ENCODE measurements at places on chromosomes 16 and 17.

DNA sequence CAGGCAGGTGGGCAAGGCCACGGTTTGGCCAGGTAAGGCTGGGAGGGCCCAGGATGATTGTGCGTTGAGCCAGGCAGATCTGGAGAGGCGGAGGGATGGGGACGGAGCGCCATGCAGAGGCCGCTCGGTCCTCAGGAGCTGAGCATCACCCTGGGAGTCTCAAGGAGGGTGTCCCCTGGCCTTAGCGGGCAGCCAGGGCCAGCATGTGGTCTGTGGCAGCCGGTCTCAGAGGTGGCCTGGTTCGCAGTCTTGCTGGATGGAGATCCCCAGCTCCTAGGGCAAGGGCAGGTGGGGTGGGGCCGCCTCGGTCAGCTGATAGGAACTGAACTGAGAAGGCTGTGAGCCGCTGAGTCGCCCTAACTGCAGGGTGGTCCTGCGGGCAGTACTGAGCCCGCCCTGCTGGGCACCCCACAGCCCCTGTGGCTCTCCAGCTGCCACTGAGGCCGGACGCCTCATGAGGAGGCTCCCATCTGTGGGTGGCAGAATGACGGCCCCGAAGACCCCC lies 11.6 kb upstream of the CDH15 start:
- no peak for DNase-seq

DNA sequence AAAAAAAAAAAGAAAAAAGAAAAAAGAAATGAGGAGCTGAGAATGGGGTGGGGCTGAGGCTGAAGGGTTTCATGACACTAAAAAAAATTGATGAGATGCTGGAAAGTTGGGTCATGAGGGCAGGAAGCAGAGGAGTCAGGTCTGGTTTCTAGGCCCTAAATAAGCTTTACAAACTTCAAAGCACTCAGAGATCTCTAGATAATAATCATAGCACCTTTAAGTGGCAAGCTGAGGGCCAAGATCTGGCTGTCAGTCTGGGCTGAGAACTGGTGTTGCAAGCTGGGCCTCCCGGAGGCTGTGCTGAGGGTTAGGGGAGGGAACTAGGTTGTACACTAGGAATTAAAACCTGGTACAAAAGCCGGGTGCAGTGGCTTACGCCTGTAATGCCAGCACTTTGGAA lies 6.4 kb downstream of the ZNF764 start:
- DNase-seq: no peak

DNA sequence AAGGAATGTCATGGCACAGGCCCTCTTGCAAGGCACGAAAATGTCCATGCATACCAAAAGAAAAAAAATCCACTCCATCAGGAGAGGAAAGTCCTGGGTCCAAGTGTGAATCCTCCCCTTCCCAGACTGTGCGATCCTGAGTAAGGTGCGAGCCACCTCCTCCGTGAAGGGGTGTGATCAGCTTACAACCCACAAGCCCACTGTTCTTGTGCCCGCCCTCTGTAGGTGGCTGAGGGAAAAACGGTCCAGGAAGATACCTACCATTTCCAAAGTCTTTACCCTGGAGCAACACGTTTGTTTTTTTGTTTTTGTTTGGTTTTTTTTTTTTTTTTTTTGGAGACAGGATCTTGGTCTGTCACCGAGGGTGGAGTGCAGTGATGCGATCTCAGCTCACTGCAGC lies 116.5 kb downstream of the ZNF423 start:
- no peak for DNase-seq

DNA sequence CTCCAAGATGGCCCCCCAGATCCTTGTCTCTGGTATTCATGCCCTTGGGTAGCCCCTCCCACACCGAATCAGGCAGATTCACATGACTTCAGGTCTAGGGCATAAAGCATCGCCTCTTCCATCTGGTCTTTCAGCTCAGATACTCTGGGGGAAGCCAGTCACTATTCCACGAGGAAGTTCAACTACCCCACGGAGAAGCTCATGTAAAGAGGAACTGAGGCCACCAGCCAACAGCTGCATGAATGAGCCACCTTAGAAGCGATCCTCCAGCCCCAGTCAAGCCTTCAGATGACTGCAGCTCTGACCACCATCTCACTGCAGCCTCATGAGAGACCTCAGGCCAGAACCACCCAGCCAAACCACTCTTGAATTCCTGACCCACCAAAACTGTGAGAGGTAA lies 54.1 kb downstream of the SOCS3 start:
- DNase-seq: no peak

DNA sequence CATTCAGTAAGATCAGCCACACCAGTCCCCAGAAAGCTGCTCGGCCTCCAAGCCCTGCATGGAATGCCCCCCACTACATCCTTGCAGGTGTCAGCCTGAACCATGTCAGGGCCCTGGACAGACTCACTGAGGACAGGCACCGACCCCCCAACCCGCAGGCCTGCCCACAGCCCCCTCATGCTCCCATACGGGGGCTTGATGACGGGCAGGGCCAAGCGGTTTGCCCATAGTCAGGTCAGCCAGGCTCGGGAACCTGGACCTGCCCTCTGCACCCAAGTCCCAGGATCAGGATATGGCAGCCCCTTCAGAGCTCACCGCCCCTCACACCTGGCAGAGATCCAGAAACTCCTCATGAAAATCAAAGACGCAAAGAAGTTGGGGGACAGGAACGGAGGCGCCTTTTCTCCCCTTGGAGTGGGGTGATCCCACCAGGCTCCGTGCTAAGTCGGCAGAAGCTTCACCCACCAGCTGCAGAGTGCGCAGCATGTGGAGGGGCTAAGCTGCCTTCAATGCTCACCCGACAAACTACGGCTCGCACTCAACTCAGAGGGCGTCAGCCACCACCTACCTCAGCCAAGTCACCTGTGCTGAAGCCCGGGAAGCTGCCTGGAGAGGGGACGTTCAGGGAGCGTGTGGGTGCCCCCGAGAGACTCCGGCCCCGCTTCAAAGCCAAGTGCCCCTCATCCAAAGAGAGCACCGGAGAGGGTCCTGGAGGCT lies 26.5 kb downstream of the GNPTG start:
- no peak for DNase-seq

- no peak for DNase-seq
Observed at GRCh38 chr17:7528842-7529241, 20.0 kb upstream of the TNFSF12 start.

DNA sequence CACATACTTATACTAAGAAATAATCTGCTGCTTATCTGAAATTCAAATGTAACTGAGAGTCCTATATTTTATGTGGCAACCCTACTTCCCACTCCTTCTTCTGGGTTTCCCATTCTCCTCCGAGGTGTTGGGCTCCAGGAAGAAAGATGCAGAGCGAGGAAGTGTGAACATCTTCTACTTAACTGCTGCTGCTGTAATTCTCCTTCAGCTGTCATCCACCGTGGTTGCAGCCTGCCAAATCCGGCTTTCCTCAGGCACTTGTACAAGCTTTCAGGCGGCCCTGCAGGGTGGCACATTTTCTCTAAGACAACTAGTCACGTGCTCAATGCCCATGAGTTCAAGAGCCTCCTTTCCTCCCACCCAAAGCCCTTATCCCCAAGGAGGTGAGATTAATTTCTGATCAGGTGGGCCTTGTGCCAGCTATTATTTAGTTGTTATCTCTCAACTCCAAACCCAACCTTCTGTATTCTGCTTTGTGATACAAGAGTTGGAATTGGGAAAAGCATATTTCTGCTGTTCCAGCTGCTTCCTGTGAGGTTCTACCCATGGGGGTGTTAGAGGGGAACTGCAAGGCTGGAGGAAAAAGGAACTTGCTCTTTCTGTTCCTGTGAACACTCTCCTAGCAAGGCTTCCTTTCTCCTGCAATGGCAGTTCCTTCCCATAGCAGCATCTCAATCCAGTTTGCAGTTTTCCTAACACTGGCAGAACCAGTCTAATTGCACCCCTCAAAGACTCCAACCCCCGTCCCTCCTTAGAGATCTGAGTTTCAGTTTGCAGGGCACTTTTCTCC lies 67.6 kb upstream of the RBBP6 start:
- no peak for DNase-seq

GRCh38 chr16:85162478-85163277 lies 50.4 kb upstream of the CIBAR2 start:
- DNase-seq: no peak

DNA sequence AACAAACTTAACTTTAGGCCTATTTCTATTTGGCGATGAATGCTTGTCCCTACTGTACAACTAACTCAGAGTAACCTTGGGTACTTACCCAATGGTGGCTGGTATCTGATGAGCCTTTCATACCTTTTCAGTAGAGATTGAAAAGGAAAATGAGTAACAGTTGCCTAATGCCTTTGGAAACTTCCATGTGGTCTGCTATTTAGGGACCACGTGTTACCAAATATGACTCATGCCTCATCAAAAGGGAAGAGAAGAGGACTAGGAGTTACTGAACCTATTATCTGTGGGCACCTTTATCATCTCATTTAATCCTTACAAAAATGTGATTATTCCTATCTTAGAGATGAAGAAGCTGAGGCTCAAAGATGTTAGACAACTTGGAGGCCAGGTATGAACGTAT lies 8.1 kb downstream of the MYOCD start:
- no peak for DNase-seq

- DNase-seq: no peak
Observed at GRCh38 chr16:12936391-12936790, 35.0 kb downstream of the SHISA9 start.

- no peak for DNase-seq
Observed at GRCh38 chr16:4685292-4685691, 8.1 kb upstream of the NUDT16L1 start.

GRCh38 chr16:54270711-54271110 lies 15.9 kb downstream of the IRX3 start:
- DNase-seq: no peak

DNA sequence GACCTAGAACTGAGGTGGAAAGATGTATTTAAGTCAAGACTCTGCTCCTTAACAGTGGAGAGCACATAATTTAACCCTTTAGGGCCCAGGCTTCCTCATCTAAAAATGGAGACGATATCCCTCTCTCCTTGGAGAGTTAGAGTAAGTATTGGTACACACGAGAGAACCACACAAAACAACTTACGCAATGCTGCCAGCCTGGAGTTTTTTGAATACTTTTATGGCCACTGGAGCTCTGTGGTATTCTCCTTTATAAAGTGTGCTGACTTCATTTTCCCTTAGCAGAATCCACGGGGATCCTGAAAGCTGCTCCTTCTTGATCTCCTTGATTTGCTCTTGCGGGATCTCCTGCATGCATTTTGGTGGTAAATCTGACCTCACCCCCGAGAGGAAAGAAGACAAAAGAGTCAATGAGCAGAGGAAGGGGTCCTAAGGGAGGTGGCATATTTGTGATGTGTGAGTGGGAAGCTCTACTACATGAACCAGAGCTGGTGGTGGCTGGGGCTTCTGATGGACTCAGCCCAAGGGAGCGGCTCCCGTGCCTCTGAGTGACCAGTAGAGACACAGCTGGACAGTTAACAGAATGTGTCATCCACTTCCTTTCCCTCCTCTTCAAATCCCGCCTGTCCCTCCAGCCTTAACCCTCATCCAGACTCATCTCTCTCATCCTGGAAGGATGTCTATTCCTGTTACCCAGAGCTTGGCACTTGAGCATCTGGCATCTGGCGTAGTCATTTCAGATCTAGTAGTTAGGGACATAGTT lies 9.4 kb downstream of the MLKL start:
- no peak for DNase-seq

DNA sequence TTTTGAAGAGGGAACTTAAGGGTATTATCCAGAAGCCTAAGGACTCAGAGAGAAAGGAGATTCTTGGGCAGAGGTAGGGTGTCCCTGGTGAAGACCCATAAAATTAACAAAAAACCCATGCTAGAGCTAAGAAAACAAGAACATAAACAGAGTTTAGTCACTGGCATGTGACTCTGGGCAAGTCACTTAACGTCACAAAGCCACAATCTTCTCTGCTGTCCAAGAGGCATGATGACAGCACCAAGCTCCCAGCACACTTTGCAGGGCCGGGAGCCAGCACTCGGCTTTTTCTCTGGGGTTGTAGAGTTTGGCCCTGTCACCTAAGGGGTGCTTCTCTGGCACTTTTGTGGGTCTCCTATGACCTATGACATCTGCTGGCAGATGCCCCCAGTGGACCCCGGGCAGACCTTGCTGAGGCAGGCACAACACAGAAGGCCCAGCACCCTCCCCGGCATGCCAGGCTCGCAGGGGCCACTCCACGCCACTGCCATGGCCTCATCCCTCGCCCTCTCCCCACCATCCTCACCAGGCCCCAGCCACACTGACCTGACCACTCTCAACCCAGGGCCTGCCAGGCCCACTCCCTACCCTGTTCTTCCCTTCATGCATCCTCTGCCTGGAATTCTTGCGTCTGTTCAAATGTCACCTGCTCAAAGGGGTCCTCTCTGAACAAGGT lies 69.8 kb downstream of the DYNLRB2 start:
- DNase-seq: no peak

DNA sequence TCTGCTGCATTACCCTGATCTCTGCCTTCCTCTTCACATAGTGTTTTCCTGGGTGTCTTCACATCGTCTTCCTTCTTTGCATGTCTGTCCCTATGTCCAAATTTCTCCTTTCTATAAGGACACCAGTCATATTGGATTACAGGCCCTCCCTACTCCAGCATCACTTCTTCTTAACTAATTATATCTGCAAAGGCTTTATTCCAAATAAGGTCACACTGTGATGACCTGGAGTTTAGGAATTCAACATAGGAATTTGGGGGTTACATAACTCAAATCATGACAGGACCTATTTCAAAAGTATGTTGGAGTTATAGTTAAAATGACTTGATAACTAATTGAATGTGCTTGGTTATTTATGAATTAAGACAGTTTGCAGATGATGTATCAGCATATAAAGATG lies 490.5 kb upstream of the ERCC4 start:
- no peak for DNase-seq

DNA sequence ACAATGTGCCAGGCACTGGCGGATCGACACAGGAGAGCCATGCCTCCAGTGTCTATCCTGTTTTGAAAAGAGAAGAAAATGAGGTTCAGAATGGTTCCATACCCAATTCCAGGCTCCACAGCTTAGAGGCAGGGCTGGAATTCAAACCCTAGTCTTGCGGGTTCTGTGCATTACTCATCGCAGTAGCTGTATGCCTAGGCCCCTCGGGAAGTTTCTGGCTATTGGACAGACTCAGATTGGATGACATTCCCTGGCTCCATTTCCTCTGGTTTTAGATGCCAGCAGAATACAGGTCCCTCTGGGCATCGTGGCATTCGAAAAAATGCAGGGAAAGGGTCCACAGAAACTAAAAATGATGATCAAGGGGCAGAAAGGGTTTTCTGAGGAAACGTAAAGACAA lies 184.7 kb downstream of the COPRS start:
- no peak for DNase-seq
